ENCODE measurements at places on chromosomes 12 and 14. TPM values are rescaled to one million over a fixed set of nuclear protein-coding genes. Genes with fewer than 3 reads are reported as not detected.

Gene CLEC4C
- not detected for polyA plus RNA-seq

GRCh38 chr14:88937706-88938105 lies 113.3 kb downstream of the TTC8 start:
- DNase-seq, result no peak
- H3K4me1 ChIP-seq, result peaks cover 17% of the 10 kb centered on the region
- H3K4me3 ChIP-seq, result no peak overlapping the region

DNA sequence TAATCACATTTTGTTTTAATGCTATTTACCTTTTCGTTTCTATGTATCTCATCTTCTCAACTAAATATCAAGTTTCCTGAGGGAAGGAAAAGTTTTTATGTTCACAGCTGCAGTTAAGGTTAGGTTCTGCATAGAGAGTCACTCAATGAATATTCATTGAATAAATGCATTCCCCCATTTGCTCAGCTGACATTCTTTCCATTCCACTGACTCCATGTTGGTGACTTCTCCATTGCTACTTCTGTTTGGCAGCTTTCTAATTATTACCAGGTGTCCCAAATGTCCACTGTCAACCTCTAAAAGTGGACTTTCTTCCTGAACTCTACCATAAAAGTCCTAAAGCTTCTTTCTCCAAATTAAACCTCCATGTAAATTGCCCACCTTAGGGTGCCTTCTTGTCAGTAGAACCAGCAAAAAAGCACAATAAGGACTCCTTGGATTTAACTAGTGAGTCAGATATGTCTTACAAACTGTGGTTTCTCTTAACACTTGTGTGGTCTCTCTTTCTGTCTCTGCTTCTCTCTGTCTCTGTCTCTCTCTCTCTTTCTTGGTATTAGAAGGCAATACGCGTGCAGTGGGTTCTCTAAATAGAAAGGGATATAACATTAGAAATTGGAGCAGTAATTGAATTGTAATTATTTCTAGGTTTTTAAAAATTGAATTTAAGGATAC lies 85.9 kb downstream of the TMEM117 start:
- H3K4me1 ChIP-seq, result no peaks in the 10 kb centered on the region
- no peak overlapping the region for H3K4me3 ChIP-seq
- no peak overlapping the region for H3K27ac ChIP-seq
- DNase-seq, result no peak

DNA sequence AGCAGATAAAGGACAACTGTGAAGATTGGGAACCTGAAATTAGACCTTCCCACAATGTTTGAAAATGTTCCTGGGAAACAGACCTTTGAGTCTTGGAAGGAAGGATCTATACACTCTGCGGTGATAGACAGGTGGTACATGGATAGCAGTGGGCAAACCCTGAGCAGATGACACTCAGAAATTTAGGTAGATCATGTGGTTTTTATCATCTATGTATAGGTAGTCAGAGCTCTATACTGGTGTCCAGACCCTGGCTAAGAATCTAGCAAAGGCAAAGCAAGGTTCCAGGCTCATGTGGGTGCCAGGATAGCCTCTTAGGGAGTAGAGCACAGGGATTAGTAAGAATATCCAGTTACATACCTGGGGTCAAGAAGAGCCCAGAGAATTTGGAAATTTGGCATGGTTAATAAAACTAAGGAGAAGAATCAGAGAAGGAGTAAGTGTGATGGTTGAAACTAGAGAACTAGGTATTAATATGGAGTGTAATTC lies 331.2 kb upstream of the FBXO33 start:
- H3K27me3 ChIP-seq, result no peaks in the 10 kb centered on the region
- no peaks in the 10 kb centered on the region for H3K36me3 ChIP-seq
- H3K4me3 ChIP-seq, result no peak overlapping the region
- no peak for DNase-seq
- H3K27ac ChIP-seq, result no peak overlapping the region

Gene TPH2
- polyA plus RNA-seq, result not detected

Gene ADAMTS20
- 0.04 TPM for polyA plus RNA-seq

- H3K27me3 ChIP-seq, result no peaks in the 10 kb centered on the region
- no peak overlapping the region for H3K4me3 ChIP-seq
- H3K4me1 ChIP-seq, result no peaks in the 10 kb centered on the region
- no peak for DNase-seq
- H3K36me3 ChIP-seq, result no peaks in the 10 kb centered on the region
Observed at GRCh38 chr12:71536279-71536938, 96.8 kb downstream of the LGR5 start.

DNA sequence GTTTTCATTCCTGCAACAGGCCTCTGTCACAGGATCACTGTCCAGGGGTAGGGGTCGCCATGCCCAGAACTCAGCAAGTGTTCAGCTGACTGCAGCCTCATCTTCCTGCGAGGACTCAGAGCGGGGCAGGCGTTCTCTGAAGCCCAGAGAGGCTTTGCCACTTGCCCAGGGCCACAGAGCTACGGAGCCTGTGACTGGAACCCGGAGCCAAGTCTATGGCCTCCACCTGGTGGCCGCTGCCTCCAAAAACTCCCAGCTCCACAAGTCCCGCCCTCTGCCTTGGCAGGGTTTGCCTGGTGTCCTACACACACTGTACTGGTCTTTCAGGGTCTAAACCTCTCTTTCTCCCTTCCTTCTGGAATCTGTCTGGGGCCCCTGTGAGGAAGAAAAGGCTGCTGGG lies 8.7 kb upstream of the PPP1R13B start:
- no peak overlapping the region for H3K4me3 ChIP-seq
- no peaks in the 10 kb centered on the region for H3K27me3 ChIP-seq
- H3K4me1 ChIP-seq, result peaks cover 25% of the 10 kb centered on the region
- H3K36me3 ChIP-seq, result no peaks in the 10 kb centered on the region

DNA sequence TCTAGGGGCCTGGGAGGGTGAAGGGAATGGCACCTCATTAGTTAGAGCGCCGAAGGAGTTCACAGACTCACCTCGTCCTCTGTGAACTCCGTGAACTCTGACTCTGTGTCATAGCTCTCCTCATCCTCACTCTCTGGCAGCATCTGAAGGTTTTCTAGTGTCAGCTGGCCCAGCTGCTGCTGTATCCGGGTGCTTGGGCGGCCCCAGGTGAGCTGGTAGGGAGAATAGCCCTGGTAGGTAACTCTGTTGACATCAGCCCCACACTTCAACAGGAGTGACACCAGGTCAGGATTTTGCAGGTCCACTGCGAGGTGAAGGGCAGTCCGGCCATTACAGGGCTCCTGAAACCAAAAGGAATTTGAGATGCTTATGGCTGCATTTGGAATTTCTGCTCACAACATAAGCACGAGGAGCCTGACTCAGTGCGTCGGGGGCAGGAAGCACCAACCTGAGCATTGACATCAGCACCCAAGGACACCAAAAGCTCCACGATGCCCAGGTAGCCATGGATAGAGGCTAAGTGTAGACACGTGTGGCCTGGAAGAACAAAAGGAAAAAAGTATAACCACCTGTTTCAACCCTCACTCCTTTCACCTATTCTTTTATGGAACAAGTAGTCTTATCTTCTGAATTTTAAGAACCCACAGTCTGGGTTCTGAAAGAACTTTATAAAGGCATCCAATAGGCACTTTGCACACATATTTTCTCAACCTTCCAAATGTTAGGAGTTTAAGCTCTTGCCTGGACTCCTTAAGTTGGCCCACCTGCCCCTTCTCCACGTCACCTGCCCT lies 2.0 kb downstream of the NFKBIA start:
- peaks cover 46% of the 10 kb centered on the region for H3K4me1 ChIP-seq
- H3K4me3 ChIP-seq, result peak overlapping the region; percentile 76
- no peak for DNase-seq
- H3K27ac ChIP-seq, result peak overlapping the region; percentile 97

DNA sequence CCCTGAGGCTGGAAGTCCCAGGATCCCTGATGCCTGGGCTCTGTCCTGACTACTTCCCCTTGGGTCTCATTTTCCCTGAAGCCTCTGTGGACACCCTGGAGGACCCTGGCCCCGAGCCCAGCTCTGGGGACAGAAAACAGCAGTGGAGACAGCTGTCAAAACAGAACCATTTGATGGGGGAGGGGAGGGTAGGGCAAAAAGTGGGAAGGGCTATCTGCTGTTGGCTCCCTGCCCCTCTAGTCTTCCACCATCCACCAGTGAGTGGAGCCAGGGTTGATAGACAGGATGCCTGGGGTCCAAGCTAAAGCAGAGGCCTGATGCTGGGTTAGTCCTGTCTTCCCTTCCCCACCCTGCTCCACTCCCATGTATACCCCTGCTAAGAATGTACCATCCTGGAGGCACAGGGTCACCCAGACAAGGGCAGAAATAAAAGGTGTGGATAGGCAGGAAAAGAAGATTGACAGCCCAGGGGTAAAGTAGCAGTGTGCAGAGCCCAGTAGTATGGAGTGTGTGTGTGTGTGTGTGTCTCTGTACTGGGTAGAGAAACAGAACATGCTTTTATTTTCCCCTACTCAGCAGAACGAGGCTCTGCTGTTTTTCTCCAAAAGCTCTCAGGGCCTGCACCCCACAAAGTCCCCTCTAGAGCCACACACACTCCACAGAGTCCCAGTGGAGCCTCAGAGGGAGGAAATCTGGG lies 9.8 kb downstream of the ZNF385A start:
- H3K4me3 ChIP-seq, result no peak overlapping the region
- no peaks in the 10 kb centered on the region for H3K27me3 ChIP-seq
- H3K36me3 ChIP-seq, result peaks cover 20% of the 10 kb centered on the region
- H3K4me1 ChIP-seq, result peaks cover 93% of the 10 kb centered on the region

Gene RAD51AP1
- 10.1 TPM for polyA plus RNA-seq

DNA sequence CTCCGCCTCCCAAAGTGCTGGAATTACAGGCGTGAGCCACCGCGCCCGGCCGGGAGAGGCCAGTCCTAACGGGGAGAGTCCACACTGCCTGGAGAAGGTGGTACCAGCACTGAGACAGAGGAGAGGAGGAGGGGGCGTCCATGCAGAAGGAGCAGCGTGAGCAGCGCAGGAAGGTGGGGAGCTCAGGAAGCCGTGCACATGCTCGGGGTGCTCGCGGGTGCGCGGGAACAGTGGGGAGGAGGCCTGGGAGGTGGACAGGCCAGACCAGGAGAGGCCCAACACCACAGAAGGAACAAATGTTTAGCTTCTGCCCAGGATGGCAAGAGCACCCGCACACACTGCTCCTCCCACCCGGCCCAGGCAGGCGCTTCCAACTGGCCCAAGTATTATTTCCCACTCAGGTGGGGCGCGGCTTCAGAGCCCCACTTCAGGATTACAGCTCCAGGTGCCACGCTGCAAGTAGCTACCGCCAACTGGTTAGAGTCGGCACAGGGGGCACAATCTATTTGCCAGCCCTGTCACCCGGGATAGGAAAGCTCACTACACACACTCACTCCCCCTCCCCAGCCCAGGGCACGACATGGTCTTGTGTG lies 80.8 kb upstream of the BCL11B start:
- no peak overlapping the region for H3K27ac ChIP-seq
- no peak overlapping the region for H3K4me3 ChIP-seq
- H3K27me3 ChIP-seq, result peaks cover 7% of the 10 kb centered on the region

GRCh38 chr12:26283046-26283445 lies 87.7 kb downstream of the SSPN start:
- peaks cover 25% of the 10 kb centered on the region for H3K4me1 ChIP-seq
- H3K4me3 ChIP-seq, result no peak overlapping the region
- no peaks in the 10 kb centered on the region for H3K27me3 ChIP-seq
- DNase-seq, result no peak

Gene DEGS2
- polyA plus RNA-seq, result 0.50 TPM

- no peaks in the 10 kb centered on the region for H3K27me3 ChIP-seq
- H3K4me1 ChIP-seq, result no peaks in the 10 kb centered on the region
- H3K27ac ChIP-seq, result no peak overlapping the region
- no peak overlapping the region for H3K4me3 ChIP-seq
- H3K36me3 ChIP-seq, result peaks cover 42% of the 10 kb centered on the region
Observed at GRCh38 chr12:122474324-122474716, 26.4 kb downstream of the ZCCHC8 start.

GRCh38 chr14:74892745-74893144 lies 11.0 kb downstream of the DLST start:
- no peak overlapping the region for H3K4me3 ChIP-seq
- peaks cover 68% of the 10 kb centered on the region for H3K36me3 ChIP-seq
- H3K4me1 ChIP-seq, result no peaks in the 10 kb centered on the region

- H3K4me3 ChIP-seq, result no peak overlapping the region
- DNase-seq, result no peak
- H3K4me1 ChIP-seq, result no peaks in the 10 kb centered on the region
- no peaks in the 10 kb centered on the region for H3K27me3 ChIP-seq
Observed at GRCh38 chr14:65731933-65732506, 319.5 kb downstream of the FUT8 start.

Gene SMCO2
- not detected for polyA plus RNA-seq

Gene CIDEB
- polyA plus RNA-seq, result 21.1 TPM

- peak; percentile 49 for DNase-seq
- H3K36me3 ChIP-seq, result no peaks in the 10 kb centered on the region
- H3K27me3 ChIP-seq, result no peaks in the 10 kb centered on the region
- H3K27ac ChIP-seq, result no peak overlapping the region
Observed at GRCh38 chr14:31770271-31770670, 209.1 kb downstream of the NUBPL start.

Gene MDM2
- 35.4 TPM for polyA plus RNA-seq

Measured in muscle of leg (tissue), 16 donors.